Karpas-422 (cell line): ENCODE measurements at places on chromosomes 1 and 21. TPM values are rescaled to one million over a fixed set of nuclear protein-coding genes. Genes with fewer than 3 reads are reported as not detected.

- no peak for DNase-seq
Observed at GRCh38 chr1:185338719-185339622, 21.9 kb upstream of the IVNS1ABP start.

- DNase-seq, result no peak
Observed at GRCh38 chr1:63624911-63625310, 31.7 kb downstream of the PGM1 start.

- DNase-seq, result no peak
Observed at GRCh38 chr1:232924874-232925273, 25.5 kb upstream of the NTPCR start.

- DNase-seq, result peak; percentile 44
Observed at GRCh38 chr1:117671781-117672501, 66.1 kb downstream of the TENT5C start.

- no peak for DNase-seq
Observed at GRCh38 chr1:51928896-51929295, 50.4 kb upstream of the NRDC start.

- DNase-seq, result no peak
Observed at GRCh38 chr1:82266351-82266750, 465.6 kb downstream of the ADGRL2 start.

DNA sequence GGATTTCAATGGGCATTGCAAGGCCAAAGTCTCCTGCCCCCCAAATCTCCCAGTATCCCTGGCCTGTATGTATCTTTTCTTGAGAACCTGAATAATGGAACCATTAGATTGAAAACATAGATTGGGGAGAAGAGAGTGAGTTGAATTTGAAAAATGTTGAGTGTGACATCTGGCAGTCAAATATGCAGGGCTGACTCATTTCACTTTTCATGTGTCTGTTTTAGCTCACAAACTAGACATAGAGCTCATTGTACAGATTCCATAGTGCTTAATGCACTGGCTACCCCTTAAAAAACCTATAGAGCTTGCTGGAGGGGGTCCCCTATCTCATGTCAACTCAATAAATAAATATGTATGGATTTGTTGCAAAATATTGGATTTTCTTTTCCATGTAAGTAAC is 30.8 kb downstream of the DDR2 start:
- DNase-seq, result no peak

DNA sequence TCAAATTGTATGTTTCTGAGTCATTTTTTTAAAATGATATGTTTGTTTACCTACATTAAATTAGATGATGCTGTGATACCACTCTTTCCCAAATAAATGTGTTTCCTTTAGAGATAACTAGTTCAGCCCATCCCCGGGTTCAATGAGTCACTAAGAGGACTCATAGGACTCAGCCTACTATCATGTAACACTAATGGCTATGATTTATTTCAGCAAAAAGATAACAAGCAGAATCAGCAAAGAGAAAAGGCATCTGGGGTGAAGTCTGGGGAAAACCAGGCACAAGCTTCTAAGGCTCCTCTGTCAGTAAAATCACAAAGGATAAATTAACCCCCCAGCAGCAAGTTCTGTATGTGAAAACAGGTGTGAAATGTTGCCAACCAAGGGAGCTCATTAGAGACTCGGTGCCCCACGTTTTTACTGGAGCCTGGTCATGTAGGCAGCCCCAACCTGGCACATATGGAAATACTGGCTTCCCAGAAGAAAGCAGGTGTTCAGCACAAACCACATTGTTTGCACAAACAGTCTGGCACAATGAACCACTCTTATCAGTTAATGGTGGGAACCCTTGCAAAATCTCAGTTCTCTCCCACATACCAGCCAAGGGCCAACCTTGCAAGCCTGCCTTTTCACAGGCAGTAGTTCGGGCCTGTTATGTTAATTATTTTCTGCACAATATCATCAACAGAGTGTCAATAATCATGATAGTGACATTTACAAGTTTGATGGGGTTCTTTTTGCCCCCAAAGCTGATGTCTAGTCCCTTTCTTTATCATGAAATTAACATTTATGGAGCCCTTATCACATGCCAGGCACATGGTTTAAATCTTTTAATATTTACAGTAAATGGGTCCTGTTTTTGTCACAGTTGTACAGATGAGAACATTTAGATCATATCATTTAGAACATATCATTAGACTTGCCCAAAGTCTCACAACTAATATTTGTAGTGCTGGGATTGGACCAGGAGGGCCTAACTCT is 23.1 kb upstream of the CNN3 start:
- DNase-seq, result no peak

Gene SPOCD1
- total RNA-seq, result not detected in 2 replicates

Gene CFAP74
- total RNA-seq, result not detected in 2 replicates

Gene GART
- total RNA-seq, result 117 and 119 TPM in 2 replicates

Gene LHX8
- total RNA-seq, result not detected in 2 replicates

Gene LRRC3
- total RNA-seq, result not detected in 2 replicates

Gene C1orf141
- not detected in 2 replicates for total RNA-seq

Gene CD5L
- total RNA-seq, result 0.43 and 2.0 TPM in 2 replicates

Gene ACKR1
- total RNA-seq, result not detected in 2 replicates
